ENCODE measurements at places on chromosomes 5 and 9.

GRCh38 chr5:137142764-137143605 is 356.1 kb downstream of the SPOCK1 start:
- no peak for DNase-seq

DNA sequence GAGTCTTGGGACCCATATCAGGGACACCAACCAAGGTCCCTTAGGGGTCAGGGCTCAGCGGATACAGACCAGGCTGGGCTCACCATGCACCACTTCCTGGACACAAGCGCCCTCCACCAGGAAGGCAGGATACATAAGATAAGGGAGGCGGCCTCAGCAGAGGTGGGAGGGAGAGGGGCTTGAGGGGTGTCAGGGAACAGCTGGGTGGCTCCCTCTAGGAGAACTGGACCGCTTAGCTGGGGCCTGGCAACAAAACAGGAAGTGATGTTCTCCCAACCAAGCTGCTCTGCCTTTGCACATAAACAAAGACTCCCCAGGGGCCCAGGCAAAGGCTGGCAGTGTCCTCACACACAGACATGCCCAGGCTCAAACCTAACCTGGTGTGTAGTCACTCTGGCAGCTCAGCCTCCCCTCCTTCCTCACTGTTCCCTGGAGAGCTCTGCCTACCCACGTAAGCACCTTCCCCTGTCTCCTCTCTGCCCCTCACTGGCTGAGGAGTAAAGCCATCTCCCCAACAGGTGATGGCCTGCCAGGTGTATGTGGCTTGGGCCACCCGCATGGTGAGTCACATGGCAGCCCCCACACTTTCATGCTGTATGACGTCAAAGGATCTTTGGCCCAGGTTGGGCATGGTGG is 5.8 kb upstream of the BICD2 start:
- DNase-seq: no peak

DNA sequence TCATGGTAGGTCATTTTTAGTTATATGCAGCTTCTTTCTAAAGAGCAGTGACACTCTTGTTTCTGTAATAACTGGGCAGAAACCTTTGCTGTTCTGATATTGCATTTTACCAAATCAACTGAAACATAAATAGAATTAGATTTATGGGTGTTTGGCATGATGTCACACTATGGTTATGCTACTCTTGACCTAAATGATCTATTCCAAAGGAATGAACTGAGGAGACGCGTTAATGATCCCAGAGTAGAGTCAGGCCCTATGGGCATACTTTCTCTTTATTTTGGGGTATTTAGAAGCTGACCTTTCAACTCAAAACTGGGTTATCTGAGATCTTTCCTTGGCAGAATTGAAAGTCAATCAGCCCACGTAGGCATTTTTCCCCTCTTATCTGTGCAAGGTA is 146.8 kb upstream of the ADAMTSL1 start:
- DNase-seq: no peak

DNA sequence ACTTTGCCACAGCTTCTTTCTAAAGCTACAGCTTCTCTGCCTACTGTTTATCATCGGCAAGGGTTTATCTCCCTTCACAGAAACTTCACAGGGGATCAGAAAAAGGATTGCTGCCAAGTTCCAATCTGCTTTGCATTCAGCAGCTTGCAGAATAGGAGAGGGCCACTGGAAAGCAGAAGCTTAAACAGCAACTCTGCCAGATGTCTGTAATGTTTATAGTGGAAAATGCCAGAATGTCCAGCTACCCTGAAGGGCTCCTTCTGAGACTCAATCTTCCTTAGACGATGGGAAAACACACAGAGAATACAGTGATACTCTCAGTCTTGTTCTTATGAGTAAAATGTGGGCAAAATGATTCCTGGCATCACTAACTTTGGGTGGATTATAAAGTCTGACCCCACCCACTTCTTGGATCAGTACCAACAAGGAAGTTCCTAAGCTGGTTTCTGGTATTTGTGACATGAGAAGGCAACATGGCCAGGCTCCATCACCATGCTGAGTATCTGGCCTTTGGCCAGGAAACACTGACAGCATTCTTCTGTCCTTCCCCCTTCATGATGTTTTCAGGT is 19.0 kb downstream of the STOM start:
- no peak for DNase-seq

DNA sequence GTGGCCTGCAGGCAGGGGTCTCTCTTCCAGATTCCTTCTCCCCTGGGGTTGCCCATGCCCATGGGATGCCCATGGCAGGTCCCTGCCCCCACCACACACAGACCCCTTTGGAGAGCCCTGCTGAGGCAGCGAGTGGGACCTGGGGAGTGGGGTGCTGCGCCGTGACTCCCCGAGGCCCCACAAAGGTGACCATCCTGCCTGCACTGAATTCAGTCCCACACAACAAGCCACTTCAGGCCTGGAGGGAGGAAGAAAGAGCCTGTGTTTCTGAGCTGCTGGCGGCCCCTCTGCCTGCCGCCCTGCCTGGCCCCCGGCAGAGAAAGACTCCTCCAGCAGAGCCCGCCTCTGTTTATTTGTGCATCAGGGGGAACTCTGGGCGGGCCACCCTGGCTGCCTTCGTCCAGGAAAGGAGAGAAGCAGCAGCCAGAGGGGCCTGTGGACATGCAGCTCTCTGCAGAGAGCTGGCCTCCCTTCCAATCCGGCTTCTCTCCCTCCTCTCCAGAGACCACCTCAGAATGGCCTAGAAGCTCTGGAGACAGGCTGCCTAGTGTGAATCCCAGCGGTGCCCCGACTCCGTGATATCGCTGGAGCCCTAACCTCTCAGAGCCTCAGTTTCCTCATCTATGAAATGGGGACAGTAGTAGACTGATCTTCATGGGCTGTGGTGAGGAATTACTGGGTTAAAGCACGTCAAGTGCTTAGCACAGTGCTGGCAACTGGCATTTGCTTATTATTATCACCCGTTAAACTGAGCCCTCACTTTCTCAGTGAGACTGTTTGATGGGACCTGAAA is 72.9 kb downstream of the COL27A1 start:
- no peak for DNase-seq

Data from HEK293T (cell line).